ENCODE measurements at places on chromosomes 12 and 14. TPM values are rescaled to one million over a fixed set of nuclear protein-coding genes. Genes with fewer than 3 reads are reported as not detected.

GRCh38 chr12:3186546-3187215, 109.5 kb downstream of the TSPAN9 start:
- DNase-seq = no peak

DNA sequence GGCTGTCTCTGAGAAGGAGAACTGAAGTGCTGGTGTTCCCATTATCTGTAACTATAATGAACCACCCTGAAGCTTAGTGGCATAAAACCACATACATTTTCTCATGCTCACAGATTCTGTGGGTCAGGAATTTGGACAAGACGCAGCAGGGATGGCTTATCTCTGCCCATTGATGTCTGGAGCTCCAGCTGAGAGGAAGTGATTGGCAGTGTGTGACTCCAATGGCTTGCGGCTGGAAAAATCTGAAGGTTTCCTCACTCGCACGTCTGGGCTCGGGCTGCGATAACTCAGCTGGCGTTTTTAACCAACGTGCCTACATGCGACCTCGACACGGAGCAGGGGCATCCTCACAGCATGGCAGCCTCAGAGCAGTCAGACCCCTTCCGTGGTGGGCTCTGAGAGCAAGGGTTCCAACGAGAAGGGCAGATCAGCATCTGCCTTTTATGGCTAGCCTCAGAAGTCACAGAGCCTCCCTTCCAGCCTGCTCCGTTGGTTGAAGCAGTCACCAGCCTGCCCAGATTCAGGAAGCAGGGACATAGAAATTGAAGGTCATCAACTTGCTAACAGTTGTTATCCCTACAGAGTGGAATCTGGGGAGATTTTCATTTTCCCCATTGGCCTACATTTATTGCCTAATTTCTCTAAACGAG, 143.3 kb upstream of the BCL2L14 start:
- no peak for DNase-seq

GRCh38 chr14:104873380-104874055, 8.4 kb downstream of the CEP170B start:
- no peak for DNase-seq

- DNase-seq = no peak
These were observed 45.0 kb downstream of the ACTN1 start for GRCh38 chr14:68934066-68934465.

DNA sequence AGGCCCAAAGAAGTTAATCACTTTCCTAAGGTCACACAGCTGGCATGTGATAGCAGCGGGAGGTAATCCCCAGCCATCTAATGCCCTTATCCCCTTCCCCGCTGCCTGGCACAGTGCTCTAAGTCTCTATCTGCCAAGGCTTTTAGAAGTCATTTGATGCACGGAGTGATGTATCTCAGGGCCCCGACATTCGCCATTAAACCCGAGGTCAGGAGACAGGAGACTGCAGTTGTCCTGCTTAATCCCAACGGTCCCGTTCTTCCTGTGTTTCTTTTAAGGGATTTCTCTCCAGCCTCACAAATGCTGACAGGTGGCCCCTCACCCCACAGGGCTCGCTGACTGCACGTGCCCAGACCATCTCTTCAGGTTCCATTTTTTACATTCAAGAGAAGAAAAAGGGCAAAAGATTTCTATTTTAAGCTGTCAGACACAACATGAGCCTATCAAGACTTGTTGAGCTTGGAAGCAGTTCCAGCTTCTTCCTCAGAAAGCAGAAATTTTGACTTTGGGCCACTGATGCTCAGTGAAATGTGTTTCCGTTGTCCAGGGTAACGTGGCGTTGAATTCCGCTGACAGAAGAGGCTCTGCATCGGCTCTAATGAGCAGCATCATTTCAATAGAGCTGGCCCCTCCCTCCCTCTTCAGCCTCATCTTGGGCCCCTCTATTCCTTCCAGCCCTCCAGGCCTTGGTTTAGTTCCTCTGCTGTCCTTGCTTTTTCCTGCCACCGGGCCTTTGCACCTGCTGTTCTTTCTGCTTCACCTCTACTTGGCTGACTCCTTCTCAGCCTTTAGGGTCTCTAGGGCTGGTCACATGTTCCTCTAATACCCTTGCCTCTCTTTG, 171.5 kb downstream of the CHST11 start:
- DNase-seq = no peak

Gene PRPH
- 6.7 TPM for total RNA-seq

Gene PHETA1
- total RNA-seq = 10.6 TPM

Gene MGAT4C
- not detected for total RNA-seq

Gene RPGRIP1
- not detected for total RNA-seq
